Right atrium auricular region (tissue), 2 donors: ENCODE measurements at places on chromosomes 11 and 22. TPM values are rescaled to one million over a fixed set of nuclear protein-coding genes. Genes with fewer than 3 reads are reported as not detected.

Gene GATD1
- total RNA-seq, result 29.8 TPM

- no peak for DNase-seq
Measured at GRCh38 chr11:19458721-19459120, 218.0 kb upstream of the E2F8 start.

GRCh38 chr11:86769219-86769618 is 31.1 kb upstream of the PRSS23 start:
- DNase-seq, result no peak

DNA sequence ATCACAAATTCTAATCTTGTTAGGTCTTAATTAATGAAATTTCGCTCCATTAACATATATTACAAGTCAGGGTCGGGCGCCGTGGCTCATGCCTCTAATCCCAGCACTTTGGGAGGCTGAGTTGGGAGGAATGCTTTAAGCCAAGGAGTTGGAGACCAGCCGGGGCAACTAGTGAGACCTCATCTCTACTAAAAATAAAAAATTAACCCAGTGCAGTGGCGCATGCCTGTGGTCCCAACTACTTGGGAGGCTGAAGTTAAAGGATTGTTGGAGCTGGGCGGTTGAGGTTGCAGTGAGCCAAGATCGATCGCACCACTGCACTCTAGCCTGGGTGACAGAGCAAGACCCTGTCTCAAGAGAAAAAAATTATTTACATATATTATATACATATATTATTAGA is 1.9 kb downstream of the TMA7B start:
- no peak for DNase-seq
